Gastroesophageal sphincter (tissue), 4 donors: ENCODE measurements at places on chromosomes 12 and 14.
A peak's percentile ranks its signal among the peaks of the same experiment; 100 is the strongest.

GRCh38 chr12:80264386-80264785, 165.0 kb downstream of the OTOGL start:
- ATAC-seq, result no peak

DNA sequence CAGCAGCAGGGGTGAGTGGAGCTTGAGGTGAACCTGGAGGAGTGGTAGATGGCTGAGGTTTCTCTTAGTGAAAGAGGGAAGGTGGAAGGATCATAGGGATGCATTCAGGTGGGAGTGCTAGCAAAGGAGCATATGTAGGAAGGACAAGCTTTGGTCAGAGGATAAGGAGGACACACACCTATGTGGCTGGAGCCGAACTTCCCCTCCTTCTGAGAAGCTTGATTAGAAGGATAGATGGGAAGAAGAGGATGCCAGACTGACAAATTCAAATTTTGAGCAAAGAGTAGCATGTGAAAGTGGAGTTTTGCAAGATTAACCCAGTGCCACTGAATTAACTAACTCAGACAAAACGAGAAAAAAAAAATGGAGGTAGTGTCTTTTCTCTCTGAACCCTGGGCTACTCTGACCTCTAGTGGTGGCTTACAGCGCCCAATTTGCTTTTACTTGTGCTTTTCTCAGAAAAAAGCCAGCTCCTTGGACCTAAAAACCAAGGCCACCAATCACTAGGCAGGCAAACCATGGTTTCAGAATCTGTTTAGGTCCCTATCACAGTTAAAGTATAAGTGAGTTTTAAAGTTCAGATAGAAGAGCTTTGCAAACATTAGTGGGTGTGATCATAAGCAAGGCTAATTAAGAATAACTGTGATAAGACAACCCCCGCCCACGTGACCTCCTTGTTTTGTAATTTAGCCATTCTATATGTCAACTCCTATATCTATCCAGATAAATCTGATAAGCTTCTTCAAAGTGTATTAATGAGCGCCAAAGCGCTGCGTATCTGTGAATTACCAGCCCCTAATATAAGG, 15.5 kb downstream of the EMP1 start:
- ATAC-seq, result peak; percentile 42

- ATAC-seq, result no peak
Measured at GRCh38 chr12:74454109-74454508, 83.5 kb upstream of the ATXN7L3B start.

- ATAC-seq, result no peak
Measured at GRCh38 chr14:58635091-58635830, 2.5 kb upstream of the DACT1 start.

- peak; percentile 91 for ATAC-seq
Measured at GRCh38 chr12:12891080-12891880, at the start of gene GPRC5A. TSS of gene GPRC5A (plus strand) at chr12:12891562. CDS start at chr12:12908250, 16,688 bp downstream.

DNA sequence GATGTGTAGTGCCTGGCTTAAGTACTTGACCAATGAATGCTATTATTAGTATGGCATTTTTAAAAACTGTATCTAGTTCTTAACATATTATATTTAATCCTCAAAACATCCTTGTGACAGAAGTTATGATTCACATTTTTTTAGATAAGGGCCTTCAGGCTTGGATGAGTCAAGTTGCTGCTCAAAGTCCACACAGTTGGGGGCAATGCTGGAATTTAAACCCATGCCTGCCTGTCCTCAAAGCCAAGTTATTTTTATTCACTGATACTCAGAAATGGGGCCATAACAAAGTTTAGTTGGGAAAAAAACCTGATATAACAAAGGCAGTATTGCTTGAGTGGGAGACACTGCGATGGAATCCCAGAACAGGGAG, 50.6 kb downstream of the RFX4 start:
- ATAC-seq, result no peak

DNA sequence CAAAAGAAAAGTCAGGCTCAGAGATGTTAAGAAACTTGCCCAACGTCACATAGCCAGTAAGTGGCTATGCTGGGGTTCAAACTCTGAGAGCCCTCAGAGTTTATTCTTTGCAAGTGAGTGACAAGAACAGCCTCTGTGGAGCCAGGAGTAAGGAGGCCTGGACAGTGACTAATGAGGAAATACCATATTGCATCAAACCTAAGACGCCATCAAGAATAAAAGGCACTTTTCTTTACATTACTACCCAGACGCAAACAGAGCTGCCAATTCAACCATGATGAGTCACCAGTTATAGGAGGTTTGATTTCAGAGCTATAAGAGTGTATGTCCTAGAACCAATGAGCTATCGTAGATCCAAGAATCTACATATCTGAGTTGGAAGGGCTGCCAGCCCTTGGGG, 9.4 kb downstream of the TNFRSF1A start:
- ATAC-seq, result no peak
